NAMALWA (cell line): ENCODE measurements at places on chromosomes 6 and 20.
A peak's percentile ranks its signal among the peaks of the same experiment; 100 is the strongest.

DNA sequence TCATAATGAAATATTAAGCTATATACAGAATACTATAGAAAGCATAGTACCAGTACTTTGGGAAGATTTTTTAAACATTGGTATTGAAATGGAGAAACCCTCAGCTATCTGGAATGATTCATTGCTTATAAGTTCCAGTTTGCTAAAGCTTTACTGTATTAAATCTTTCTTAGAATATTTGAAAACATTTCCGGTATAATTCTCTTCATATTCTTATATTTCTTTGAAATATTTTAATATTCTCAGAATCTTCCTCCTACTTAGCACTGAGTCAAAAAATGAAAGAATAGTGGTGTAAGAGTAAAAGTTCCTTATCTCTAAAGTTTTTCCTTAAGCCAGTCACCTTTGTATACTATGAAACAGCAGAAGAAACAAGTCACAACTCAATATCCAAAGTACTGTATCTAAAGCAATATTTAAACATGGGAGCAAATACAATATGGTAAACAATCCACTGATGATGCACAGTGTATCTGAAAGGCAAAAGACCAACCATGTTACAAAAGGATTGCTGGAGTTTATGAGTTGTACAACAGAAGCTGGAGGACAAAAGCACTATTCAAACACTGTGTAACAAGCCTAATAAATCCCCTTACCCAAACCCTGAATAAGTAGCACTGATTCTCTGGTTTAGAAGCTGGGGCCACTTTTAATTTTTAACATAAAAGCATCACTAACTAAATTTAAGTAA, 102.1 kb downstream of the PRDM1 start:
- DNase-seq = no peak

- DNase-seq = no peak
Measured at GRCh38 chr6:160999516-160999915, 7.9 kb downstream of the MAP3K4 start.

DNA sequence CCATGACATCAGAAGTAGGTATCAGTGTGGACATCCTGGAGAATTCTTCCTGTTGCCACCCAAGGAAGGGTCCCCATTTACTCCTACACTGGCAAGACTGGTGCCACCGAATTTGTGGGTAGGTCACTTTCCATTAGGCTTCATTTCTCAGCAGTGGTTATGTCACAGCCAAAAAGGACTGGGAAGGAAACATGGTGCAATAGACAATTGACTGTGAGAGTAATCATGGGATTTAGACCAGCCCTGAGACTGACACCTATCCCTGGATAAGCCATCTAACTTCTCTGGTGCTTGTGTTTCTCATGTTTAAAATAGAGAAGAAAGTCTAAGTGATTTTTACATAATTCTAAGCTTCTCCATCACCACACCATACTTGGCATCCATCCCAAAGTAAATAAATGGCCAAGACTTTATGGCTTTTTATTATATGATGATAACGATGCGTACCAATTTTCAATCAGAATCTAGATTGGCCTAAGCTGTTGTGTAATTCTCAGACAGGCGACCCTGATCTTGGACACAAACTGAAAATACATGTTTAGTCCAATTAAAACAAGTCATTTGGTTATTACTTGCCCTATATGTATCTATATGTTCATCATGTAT, 10.2 kb downstream of the SMPDL3A start:
- DNase-seq = no peak

DNA sequence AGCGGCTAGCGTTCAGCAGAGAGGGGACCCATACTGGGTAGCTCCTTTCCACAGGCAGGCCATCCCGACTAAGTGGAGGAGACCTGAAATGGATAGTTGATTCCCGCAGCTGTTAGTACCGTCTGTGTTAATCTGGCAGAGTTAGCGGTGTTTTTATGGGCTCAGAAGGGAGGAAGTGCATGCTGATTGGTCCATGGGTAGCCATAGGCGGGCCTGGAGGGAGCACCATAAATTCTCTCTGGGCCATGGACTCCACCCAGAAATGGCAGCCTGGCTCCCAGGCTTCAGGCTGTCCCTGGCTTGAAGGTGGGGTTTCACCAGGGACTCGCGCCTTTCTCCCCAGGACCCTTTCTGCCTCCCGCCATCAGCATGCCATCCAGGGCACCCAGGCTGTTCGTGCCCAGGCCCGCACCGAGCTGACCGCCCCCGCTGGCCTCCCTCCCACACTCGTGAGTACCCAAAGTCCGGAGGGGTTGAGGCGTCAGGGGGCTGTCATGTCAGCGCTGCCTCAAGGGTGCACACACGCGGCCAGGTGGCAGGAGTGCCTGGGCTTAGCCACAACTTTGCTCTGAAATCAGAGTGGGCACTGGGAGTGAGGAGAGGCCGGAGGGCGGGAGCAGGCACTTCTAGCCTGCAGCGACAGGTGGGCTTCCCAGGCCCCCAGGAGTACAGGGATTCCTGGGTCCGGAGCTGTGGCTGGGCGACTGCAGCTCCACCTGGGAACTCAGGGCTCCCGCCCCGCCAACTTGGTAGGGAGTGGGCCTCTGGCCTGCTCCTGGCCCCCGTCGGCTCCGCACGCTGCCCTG, 694.3 kb upstream of the FLRT3 start:
- DNase-seq = no peak

DNA sequence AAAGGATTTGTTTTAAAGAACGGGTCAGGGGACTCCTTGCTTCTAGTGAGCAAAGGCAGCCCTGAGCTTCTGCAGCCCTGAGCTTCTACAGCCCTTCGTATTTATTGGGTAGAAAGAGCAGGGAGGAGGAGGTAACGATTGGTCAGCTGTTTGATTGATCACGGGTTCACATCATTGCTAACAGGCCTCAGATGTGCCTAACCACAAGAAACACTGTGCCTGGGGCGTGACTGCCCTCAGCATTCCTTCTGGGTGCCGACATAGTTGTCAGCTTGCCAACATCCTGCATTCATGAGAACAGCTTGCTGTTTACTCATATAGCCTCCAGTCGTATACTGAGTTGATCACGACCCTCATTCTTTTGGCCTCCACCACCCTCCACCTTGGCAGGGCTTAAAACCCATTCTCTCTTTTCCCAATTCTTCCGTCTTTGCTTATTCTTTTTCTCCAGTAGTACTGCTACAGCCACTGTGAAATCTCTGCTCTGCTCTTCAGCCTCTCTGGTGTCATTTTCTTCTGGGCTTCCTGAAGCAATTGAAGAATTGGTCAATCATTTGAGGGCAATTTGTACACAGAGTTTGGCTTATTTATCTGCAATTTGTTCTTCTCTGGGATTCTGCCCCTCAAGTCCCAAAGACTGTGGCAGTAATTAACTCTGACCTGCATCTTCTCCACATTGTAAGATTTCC, 25.4 kb upstream of the NOP56 start:
- no peak for DNase-seq

GRCh38 chr6:159279790-159280277, 110.6 kb downstream of the FNDC1 start:
- no peak for DNase-seq

DNA sequence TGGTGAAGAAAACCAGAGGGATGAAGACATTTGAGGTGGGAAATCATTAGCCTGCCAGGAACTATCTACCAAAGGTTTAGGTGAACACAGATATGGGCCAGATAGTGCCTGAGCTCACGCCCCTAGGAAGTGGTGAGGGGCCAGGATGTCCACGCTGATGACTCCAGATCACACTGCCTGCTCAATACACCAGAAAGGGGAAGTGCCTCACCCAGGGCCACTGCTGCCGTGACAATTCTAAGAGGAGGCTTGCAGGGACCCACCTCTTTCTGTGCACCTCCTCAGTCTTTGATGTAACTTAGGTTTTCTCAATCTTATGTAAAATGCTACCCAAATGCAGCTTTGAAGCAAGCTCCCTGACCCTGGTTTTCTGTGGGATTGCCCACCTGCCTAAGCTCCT, 5.4 kb upstream of the RAB44 start:
- peak; percentile 74 for DNase-seq

- no peak for DNase-seq
Measured at GRCh38 chr20:46553926-46554325, 3.5 kb upstream of the OCSTAMP start.

GRCh38 chr6:120894077-120894476, 440.2 kb downstream of the TBC1D32 start:
- no peak for DNase-seq
